Cortex of kidney (tissue), 1 donor: ENCODE measurements at places on chromosomes 6 and 20.

DNA sequence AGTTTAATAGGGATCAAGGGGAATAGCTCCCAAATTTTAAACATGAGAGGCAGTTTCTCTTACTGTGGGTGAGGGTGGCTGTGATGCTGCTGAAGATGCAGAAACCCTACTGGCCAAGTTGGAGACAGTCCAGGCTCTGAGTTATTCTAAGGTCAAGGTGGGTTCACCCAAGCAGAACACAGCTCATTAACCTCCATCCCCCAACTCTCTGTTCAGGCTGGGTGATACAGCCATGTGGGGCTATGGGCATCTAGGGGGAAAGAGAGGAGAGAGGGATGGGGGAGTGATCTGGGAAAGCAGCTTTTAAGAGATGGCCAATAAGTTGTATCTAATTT, 18.9 kb upstream of the TRAM2 start:
- no peak for DNase-seq

DNA sequence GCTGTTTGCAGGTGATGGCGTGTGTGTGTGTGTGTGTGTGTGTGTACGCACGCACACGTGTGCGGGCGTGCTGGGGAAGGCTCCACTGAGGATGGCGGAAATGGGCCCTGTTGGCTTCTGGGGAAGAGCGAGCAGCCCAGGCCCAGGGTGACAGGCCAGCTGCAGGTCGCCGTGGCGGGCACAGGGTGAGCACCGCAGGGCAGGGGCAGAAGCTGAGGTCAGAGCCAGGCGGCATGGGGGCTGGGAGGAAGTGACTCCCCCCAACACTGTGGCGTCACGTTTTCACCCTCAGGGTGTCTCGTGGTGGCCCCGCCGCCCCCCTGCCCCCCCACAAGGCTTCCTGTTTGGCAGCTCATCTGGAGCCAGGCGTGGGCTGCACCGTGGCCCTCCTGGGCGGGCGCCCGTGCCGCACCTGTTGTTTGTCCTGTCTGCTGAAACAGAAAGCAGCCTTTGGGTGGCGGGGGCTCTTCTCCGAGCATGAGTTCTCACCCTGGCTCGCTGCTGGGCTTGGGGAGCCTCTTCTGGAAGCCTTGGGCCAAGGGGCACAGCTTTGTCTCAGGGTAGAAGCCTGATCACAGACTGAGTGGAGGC, 7.1 kb downstream of the RBM38 start:
- DNase-seq: no peak

GRCh38 chr20:44097521-44098255, 89.3 kb downstream of the JPH2 start:
- DNase-seq: no peak

GRCh38 chr20:645318-646106, 7.5 kb downstream of the SRXN1 start:
- DNase-seq: no peak

- no peak for DNase-seq
Observed at GRCh38 chr6:127015858-127016257, 102.6 kb upstream of the RSPO3 start.

- DNase-seq: no peak
Observed at GRCh38 chr6:408599-409102, 17.1 kb downstream of the IRF4 start.

DNA sequence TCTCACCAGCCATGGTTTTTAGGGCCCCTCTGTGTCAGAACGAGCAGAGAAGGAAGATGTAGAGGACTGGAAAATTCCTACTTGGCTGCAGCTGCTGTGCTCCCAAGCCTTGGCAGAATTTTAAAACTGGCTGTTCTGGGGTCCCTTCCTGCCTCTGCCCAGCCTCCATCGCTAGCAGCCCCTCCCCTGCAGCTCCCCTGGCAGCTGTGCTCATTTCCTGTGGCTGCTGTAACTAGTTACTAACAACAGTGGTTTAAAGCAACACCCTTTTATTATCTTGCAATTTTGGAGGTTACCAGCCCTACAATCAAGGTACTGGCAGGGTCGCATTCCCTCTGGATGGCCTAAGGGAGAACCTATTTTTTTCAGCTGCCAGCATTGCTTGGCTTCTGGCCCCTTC, 3.7 kb upstream of the CST11 start:
- DNase-seq: no peak

- no peak for DNase-seq
Observed at GRCh38 chr20:36830791-36831691, 44.9 kb upstream of the TLDC2 start.

- DNase-seq: no peak
Observed at GRCh38 chr6:163789199-163789810, 374.8 kb downstream of the QKI start.

DNA sequence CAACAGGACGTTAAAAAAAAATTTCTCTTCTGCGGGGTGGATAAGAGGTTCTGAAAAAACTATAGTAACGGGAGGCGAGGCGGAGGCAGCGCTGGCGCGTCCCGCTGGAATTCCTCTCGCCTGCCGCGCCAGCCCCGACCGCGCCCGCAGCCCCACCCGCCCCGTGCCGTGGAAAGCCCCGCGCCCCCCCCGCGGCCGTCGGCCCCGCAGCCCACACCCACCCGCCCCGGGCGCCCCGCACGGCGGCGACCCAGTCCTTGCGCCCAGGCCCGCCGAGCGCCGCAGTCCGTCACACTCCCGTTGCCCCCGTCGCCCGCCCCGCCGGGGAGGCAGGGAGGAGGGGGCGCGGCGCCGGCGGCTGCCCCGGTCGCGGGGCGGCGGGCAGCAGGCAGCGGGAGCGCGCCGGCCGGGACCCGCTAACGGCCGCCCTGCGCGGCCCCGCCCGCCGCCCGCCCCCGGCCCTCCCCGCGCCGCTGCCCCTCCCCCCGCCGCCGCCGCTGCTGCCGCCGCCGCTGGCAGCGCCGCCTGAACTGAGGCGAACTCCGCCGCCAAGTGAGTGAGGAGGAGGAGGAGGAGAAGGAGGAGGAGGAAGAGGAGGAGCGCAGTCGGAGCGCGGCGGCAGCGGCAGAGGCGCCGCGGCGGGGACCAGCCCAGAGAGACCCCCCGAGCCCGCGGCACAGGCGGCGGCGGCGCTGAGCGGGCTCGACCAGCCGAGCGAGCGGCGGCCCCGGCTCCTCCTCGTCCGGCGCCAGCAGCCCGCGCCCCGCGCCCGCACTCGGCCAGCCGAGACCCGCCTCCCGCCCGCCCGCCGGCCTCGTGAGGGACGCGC, at the start of gene QKI:
Gene QKI (plus strand): TSS at position 602 of the 829 bp plus-strand sequence. CDS start 476 bp downstream, outside the sequence.
- no peak for DNase-seq

DNA sequence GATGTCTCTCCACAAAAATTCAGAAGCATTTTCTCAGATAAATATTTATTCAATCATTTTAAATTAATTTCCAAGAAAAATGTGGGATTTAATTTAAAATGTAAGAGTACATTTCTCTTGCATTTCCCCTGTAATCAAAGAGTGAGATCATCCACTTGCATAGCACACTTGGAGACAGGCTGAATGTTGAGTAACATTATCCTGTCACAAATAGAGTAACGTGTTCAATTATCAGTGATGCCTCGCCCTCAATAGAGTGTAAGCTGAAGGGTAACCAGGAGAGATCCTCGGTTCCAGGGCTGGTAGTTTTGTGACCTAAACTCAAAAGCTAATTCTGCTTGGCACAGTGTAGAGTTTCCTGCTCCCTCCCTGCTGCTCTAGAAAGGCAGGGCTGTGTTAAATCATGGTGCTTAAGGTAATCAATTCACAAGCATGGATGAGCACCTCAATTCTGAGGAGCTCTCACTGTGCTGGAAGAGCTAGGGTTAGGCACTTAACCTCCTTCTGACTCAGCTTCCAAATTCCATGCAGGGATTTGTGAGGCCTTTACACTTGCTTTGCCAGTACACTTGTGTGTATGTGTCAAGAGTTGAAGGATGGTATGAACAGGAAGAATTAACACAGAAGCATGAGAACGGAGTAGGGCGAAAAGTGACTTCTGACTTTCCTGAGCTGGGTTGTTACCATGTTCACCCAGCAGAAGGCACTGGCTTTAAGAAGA, 56.6 kb downstream of the MMUT start:
- no peak for DNase-seq

- no peak for DNase-seq
Observed at GRCh38 chr6:11017090-11017489, 27.0 kb downstream of the ELOVL2 start.

- DNase-seq: no peak
Observed at GRCh38 chr6:32203426-32204267, 11.2 kb upstream of the GPSM3 start.

- no peak for DNase-seq
Observed at GRCh38 chr6:139577124-139577762, 202.8 kb upstream of the CITED2 start.

- DNase-seq: no peak
Observed at GRCh38 chr6:39792540-39793450, 619 bp downstream of the DAAM2 start.

- DNase-seq: no peak
Observed at GRCh38 chr6:157997893-157998608, 16.4 kb downstream of the SYNJ2 start.

DNA sequence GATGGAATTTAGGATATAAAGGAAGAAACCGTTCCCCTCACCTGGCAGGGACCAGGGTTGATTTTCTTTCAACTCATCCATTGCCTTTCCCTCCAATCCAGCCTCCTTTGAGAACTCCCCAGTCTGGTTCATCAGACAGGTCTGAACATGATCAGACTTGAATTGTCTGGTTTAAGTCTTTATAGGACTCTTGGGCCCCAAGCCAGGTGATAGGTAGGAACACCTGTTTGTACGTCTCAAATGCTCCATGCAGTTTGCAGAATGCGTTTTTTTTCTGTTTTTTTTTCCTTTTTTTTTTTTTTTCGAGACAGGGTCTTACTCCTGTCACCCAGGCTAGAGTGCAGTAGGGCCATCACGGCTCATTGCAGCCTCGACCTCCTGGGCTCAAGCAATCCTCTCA, 4.1 kb upstream of the CEP250 start:
- no peak for DNase-seq

DNA sequence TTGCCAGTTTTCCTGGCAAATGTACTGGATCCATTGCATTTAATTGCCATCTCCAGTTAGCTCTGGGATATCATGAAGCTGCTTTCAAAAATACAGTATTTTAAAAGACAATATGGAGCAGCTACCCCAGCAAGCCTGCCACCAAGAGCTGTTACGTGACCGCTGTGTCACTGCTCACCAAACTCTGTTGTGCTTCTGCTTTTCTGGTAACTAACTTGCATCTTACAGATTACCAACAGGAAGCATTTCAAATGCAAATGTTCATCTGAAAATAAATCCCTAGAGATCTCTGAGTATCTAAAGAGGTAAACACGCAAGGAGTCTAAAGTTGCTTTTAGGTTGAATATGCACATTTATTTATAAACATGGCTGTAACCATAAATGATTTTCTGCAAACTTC, 1008.3 kb downstream of the KIF16B start:
- no peak for DNase-seq

DNA sequence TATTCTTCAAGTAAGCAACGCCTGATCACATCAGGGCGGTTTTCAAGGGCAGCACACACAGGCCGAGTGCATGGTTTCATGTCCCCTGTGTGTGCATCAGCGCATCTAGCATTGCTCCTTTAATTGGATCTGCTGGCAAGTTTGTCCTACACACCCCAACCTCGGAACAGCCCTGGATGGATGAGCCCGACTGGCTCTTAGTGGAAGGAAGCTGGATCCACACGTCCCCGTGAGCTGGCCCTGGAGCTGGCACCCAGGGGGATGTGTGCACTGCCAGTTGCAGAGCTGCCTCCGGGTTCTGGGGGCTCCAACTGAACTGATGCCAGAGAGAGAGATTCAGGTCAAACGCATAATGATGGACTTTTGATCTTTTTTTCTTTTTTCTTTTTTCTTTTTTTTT, 39.2 kb upstream of the QKI start:
- DNase-seq: no peak

DNA sequence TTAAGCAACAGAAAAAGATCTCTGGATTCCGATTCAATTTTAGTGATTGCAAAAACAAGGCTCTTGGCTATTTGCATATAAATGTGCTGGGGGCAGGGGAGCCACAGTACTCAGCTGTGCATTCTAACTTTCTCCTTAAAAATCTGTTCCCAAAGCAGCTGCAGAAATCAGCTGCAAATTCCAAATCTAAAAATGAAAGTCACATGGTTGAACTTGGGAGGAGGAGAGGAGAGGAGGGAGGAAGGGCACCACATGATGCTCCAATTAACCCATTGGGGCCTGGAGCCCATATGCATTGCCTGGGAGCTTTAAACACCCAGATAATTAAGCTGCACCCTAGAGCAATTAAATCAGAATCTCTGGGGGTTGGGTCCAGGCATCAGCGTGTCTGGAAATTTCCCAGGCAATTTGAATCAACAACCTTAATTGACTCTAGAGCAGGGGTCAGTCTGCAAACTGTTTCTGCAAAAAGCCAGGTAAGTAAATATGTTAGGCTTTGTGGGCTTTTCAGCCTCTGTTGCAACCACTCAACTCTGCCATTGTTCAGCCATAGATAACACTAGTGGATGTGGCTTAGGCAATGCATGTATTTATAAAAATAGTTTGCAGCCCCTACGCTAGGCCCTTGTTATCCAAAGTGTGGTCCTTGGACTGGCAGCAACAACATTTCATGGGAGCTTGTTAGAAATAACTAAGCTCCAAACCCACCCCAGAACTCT, 508.1 kb downstream of the KIF16B start:
- DNase-seq: no peak

DNA sequence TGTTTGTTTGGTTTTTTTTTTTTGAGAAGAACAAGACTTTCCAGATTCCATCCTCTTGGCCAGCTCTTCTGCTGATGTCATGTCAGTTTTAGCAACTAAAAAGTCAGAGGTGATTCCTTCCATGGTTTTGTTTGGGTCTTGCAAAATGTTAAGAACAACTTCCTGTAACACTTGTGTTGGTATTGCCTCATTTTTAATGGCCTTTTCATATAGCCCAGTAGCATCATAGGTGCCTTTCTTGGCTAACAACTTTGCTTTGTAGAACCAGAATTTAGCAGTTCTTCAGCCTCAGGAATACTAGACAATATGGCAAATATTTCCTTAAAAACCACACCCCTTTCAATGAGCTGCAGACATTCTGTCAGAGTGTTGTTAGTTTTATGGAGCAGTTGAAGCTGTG, 99.5 kb upstream of the SIRPG start:
- DNase-seq: no peak

- DNase-seq: no peak
Observed at GRCh38 chr20:50027611-50028105, 44.9 kb downstream of the SNAI1 start.

GRCh38 chr6:87122477-87122876, 27.6 kb upstream of the CGA start:
- no peak for DNase-seq

DNA sequence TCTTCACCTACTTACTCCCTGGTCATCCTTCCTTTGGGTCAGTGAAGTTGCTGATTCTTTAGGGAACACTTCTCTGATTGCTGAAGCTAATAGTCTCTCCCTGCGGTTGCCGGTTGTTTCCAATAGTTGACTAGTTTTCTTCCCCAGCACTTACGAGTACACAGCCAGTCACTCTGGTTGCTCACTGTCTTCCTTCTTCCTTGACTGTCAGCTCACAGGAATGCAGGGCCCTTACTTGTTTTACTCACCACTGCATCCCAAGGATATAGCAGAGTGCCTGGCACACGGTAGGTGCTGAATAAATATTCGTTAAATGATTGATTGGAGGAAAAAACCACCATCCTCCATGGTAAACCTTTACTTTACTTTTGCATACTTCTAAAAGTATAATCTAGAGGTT, 345.0 kb downstream of the QKI start:
- DNase-seq: no peak

GRCh38 chr6:11126876-11127275, 15.4 kb upstream of the ERVFRD-1 start:
- no peak for DNase-seq
